Endothelial cell (in vitro differentiated cells): ENCODE measurements at places on chromosomes 5 and 9. TPM values are rescaled to one million over a fixed set of nuclear protein-coding genes. Genes with fewer than 3 reads are reported as not detected.
A peak's percentile ranks its signal among the peaks of the same experiment; 100 is the strongest.

- DNase-seq, result no peak
These were observed 89.0 kb upstream of the NIPAL4 start for GRCh38 chr5:157370967-157371366.

GRCh38 chr9:129011761-129012181 is 16.4 kb downstream of the SH3GLB2 start:
- DNase-seq, result no peak

DNA sequence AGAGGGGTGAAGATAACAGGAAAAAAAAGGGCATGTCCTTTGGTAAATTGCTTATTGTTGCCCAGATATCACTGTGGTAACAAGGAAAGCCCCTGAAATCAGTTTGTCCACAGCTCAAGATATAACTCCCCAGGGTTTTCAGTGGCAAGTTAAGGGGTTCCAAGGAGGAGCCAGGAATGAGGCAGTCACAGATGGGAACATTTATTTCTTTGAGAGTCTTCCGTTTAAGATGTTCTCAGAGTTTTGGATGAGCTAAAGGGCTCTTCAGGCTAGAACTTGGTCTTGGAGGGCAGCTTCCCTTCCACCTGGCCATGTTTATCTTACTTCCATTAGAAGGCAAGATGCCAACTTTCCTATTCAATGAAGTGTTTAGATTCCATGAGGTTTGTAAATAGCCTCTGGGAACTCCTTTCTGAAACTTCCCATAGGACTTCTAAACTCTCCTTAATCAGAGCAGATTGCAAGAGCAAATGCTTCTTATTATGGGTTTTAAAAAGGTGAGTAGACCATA is 277.6 kb upstream of the TNC start:
- DNase-seq, result no peak

- peak; percentile 22 for DNase-seq
These were observed 16.0 kb downstream of the ZNF462 start for GRCh38 chr9:106878934-106879333.

DNA sequence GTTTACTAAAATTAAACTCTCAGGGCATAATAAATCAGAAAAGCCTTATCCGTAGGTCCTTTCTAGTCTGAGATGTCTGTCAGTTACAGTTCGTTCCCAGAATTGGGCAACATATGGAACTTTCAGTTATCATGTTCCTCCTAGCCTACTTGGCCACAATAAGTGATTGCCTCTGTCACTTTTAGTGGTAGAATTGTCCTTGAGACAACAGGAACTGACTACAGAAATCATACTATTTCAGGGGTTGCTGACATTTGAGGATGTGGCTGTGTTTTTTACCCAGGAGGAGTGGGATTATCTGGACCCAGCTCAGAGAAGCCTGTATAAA is 956 bp downstream of the ZNF189 start:
- no peak for DNase-seq

The FSTL4 gene
- total RNA-seq, result 0.21 TPM

The NMUR2 gene
- total RNA-seq, result not detected
